Common myeloid progenitor, CD34-positive (primary cell): ENCODE measurements at places on chromosomes 13 and 19.

GRCh38 chr19:12784871-12785430 lies 6.3 kb upstream of the JUNB start:
- no peak for DNase-seq

DNA sequence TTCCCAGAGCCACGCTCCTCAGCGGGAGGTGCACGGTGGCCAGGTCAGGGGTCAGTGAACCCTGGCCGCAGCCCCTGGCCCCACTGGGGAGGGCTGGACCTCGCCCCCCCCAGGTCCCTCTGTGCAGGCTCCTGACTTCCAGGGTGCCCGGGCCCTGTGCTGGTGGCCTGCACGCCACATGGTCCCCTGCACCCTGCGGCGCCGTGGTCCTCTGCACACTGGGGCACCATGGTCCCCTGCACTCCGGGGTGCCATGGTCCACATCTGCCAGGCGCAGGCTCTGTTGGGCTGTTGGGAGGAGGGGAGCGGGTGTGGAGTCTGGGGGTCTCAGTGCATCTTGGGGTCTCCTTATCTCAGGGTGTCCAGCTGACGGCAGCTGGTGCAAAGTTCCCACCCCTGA lies 23.3 kb upstream of the TMEM255B start:
- no peak for DNase-seq

DNA sequence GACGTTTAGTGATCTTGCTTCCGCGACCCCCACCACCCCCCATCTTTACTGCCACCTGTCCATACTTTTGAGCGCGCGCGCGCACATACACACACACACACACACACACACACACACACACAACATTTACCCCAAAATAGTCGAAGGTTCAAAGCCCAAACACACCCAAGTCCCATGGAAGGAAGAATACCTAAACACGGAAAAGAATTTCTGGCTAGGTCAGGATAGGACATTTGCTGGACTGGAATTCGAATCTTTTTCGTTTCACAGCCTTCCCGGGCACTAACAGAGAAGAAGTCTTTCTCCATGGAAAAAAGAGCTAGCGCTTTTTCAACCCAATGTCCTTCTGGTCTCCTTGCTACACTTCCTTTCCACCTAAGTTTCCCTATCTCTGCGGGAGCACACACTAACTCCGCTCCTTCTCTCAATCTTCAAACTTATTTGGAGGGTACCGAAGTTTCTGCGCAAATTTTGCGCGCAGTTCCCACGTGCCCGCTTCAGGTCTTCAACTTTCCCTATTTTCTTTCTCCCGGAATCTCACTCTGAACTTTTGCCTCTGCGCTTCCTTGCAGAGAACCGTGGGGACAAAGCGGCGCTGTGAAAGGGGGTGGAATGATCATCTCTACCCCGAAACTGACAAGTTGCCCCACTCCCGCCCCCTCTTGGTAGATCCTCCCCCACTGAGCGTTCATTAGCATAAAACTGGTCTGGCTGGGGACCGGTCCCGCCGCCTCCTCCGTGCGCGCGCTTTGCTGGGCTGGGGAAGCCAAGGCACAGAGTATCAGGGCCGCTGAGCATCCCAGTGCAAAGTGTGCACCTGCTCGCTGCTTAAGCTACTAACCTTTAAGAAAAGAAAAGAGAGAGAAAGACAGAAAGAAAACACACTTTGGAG lies 2.7 kb downstream of the DACH1 start:
- DNase-seq: peak; percentile 90

- no peak for DNase-seq
Observed at GRCh38 chr13:52105841-52106240, 23.0 kb downstream of the NEK5 start.

- DNase-seq: peak; percentile 37
Observed at GRCh38 chr19:51181913-51182419, 39.9 kb downstream of the SIGLEC7 start.

GRCh38 chr13:37446503-37446902 lies 152.1 kb downstream of the POSTN start:
- DNase-seq: no peak

- no peak for DNase-seq
Observed at GRCh38 chr19:20640023-20640422, 21.3 kb downstream of the ZNF626 start.

DNA sequence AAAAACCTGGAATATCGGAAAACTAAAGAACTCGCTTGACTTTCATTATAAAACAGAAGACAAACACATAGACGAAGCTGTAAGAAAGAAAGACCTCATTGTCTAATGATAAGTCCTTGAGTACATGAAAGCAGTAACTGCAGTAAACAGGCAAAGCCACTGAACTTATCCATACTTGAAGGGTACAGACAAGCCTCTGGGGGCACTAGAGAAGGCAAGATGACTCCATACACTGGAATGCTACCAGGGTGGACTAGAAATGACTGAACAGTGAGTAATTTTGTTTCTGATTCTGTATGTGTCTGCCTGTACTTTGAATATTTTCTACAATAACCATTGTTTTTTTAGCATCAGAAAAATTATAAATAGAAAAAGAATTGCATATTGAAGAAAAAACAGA lies 507.9 kb downstream of the UQCRFS1 start:
- no peak for DNase-seq

DNA sequence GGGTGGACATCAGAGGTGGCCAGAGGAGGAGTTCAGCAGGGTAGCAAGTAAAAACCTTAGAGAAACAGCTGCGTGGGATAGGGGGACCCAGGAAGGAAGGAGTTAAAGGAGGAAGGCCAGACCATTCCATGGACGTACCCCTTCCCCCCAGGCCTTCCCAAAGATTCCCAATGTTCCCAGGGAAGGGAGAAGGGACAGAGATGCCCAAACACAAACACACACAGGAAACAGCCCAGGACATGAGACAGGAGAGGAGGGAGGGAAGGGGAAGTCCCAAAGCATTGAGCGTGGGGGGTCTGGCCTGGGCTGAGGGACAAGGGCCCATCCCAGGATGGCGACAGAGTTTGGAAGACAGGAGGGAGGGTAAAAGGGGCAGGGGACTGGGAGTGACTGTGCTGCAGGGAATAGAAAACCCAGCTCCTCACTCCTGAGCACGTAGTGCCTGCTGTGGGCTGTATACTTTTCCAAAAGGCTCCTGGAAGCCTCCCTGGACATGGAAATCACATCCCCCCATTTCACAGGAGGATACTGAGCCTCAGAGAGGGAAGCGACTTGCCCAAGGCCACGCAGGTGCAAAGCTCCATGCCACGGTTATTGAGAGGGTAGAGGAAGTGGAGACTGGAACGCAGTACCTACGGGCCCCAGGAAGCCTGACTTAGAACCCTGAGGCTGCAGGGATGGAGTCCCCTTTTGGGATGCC lies 1.1 kb downstream of the SYDE1 start:
- no peak for DNase-seq

GRCh38 chr13:39684531-39685137 lies 29.2 kb downstream of the COG6 start:
- peak; percentile 38 for DNase-seq

DNA sequence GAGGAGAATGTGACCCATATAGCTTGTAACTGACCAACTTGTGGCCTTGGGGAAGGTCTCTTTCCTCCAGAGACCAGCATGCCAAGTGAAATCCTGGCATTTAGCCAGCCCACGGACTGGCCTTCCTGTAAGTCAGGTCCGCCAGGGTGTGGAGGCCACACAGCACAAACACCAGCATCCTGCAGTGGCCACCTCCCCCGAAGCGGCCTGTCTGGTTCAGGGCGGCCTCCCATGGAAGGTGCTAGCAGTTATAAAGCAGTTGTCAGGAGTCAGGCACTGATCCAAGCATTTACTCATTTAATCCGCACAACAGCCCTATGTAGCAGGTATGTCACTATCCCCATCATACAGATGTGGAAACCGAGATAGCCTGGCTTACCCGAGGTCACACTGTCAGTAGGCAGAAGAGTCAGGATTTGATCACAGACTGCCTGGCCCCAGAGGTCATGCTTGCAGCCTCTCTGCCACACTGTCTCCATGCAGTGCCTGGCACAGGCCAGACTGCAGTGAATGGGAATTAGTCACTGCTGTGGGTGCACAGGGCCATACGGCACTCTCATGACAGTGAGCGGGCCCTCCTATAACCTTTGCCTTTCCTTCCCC lies 36.7 kb downstream of the CAPN12 start:
- no peak for DNase-seq

- DNase-seq: no peak
Observed at GRCh38 chr13:33869005-33869404, 51.1 kb downstream of the RFC3 start.

DNA sequence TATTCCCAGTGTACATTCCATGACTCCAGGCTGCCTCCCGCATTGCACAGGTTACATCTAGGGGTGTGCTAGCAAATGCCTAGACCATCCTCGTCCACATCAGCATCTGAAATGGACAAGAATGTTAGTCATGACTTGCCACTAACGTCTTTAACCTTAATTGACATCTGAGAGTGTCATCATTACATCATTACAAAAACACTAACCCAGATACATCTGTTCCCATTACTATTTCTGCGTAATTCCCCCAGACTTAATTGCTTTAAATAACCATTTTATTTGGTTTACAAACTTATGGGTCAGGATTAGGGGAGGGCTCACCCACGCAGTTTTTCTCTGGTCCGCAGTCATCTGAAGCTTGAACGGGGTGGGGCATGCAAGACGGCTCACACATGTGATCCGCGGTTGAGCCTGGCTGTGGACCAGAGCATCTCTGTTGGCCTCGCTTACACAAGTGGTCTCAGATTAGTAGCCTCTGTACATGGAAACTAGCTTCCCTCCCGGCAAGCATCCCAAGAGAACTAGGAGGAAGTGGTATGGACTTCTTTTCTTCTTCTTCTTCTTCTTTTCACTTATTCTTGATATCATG lies 15.9 kb downstream of the KL start:
- no peak for DNase-seq

GRCh38 chr13:73465617-73465971 lies 406.8 kb downstream of the KLF5 start:
- peak; percentile 22 for DNase-seq

DNA sequence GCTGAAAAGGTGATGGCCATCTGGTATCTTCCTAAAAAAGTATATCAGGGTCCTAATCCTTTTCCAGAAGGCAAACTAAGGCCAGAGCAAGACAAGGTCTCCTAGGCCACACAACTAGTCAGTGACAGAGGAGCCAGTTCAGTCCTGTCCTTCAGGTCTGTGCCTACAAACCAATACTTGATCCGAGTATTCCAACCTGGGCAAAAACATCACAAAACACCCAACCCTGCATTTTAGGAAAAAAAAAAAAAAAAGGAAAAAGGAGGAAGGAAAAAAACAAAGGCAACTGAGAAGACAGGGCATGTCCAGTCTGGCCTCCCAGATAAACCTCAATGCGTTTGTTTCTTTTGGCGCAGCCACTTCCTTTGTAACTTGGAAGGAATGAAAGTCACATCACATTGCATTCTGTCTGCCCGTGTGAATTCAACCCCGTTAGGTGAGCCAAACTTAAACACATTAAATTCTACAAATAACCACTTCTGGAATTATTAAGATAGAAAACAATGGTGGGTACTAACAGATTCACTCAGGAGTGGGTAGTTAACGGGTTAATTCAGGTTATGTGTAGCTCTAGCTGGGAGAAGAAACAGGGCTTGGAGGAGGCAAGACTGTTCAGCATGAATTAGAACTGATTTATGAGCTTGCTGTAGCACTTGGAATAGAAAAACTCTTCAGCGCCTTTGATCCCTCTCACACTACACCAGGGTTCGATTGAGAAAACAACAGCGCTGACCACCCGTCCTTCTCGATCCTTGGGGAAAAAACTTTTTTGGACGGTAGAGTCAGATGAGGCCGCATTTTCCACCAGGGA lies 43.0 kb upstream of the HNRNPA1L2 start:
- no peak for DNase-seq

DNA sequence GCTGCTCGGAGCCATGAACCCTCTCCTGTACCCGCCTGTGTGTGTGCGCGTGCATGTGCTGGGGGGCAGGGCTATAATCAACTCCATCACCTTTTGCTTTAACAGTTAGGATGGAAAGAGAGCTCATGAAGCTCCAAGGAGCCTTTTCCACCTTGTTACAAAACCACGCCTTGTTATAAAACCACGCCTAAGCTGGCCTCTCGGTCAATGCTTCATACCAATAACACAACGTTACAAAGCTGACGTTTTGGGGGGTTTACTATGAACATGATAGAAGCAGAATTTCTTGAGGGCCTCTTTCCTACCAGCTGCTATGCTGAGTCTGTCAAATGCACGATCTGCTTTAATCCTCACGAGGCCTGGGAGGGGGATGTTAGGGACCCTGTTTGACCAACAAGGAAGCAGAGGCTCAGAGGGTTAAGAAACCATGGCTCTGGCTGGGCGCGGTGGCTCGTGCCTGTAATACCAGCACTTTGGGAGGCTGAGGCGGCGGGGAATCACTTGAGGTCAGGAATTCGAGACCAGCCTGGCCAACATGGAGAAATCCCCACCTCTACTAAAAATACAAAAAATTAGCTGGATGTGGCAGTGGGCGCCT lies 11.9 kb downstream of the CAPS start:
- no peak for DNase-seq
